ENCODE measurements at places on chromosomes 7 and 10.

- no peak for DNase-seq
These were observed 82.5 kb downstream of the COBL start for GRCh38 chr7:51234139-51234538.

DNA sequence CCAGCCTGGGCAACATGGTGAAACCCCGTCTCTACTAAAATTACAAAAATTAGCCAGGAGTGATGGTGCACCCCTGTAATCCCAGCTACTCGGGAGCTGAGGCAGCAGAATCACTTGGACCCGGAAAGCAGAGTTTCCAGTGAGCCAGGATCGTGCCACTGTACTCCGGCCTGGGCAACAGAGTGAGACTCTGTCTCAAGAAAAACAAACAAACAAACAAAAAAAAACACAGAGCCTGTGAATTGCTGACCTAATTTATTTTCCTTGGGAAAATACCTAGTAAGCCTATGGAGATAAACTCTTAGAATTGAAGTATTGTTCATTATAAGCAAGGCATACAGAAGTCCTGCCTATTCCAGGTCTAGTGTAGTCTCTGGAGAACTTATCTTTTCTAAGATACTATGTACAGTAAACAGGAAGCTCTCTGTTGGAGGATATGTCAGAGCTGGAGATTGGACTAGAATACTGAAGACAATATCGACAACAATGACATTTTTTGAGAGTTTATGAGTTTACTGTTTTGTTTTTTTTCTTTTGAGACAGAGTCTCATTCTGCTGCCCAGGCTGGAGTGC lies 14.9 kb downstream of the GTF2I start:
- no peak for DNase-seq

DNA sequence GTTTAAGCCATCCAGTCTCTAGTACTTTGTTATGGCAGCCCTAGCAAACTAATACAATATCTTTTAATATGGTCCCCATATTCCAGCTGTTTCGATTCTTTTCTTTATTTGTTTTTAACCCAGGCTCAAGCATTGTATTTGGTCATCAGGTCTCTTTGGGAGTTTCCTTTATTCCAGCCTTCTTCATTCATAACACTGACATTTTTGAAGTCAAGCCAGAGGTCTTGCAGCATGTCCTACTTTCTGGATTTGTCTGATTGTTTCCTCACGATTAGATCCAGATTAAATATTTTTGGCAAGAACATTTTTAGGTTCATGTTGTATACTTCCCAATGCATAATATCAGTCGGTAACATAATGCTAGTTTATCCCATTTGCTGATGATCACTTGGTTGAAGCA lies 11.8 kb downstream of the SLC25A13 start:
- DNase-seq: no peak

- DNase-seq: no peak
These were observed 20.9 kb upstream of the MGMT start for GRCh38 chr10:129446183-129446581.

- no peak for DNase-seq
These were observed 100.7 kb downstream of the POLL start for GRCh38 chr10:101487399-101487798.

DNA sequence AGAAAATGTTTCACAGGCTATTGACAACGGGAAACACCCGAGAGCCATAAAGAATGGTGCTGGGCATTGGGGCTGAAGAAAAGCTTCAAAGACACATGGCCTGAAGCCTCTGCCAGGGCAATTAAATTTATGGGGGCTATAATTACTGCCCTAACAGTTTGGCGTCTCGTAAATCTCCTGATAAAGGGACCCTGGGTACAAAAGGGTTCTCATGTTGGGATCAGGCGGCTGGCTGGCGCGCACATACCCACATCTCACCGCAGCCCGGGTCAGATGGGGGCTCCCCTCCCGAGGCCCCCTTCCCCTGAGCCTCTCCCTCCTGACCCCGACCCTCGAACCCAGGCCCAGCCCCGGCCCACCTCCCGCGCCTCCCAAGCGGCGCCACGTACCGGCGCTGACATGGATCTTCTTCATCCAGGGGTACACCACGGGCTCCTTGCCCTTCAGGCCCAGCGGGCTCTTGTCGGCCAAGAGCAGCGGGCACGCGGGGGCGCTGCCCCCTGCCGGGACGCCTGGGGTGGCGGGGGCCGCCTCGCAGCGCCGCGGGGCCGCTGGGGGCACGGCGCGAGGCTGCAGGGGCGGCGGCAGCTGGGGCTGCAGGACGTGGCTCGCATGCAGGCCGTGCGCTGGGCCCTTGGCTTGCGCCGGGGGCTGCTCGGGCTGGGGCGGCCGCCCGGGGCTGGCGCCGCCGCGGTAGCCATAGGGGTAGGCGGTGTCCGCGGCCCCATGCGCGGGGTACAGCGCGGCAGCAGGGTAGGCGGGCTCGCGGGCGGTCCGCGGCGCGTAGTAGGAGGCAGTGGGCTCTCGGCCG lies 623 bp downstream of the HOXA4 start:
- DNase-seq: no peak

DNA sequence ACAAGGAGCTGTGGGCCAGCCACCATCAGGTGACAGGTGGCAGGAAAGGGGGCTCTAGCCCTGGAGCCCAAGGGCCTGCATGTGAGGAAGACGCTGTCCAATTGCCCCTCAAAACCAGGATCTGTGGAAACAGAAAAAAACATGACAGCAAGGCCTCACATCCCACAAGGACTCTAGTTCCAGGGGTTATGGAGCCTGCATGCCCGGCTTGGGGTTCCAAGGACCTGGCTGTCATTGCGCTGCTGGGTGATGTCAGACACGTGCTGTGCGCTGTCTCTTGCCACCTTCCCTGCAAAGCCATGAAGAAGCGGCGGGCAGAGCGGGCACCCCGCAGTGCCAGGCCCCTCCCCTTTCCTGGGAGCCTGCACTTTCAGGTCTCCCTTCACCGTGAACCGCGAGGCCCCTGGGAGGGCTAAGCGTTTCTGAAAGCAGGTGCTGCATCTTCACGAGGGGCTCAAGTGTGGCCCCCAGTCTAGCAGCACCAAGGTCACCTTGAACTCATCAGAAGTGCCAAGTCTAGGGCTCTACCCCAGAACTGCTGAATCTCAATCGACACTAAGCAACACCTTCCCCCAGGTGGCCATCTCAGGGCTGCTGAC lies 15.1 kb upstream of the CRYGN start:
- DNase-seq: no peak

- no peak for DNase-seq
These were observed 579.8 kb upstream of the FOXK1 start for GRCh38 chr7:4102231-4102841.

DNA sequence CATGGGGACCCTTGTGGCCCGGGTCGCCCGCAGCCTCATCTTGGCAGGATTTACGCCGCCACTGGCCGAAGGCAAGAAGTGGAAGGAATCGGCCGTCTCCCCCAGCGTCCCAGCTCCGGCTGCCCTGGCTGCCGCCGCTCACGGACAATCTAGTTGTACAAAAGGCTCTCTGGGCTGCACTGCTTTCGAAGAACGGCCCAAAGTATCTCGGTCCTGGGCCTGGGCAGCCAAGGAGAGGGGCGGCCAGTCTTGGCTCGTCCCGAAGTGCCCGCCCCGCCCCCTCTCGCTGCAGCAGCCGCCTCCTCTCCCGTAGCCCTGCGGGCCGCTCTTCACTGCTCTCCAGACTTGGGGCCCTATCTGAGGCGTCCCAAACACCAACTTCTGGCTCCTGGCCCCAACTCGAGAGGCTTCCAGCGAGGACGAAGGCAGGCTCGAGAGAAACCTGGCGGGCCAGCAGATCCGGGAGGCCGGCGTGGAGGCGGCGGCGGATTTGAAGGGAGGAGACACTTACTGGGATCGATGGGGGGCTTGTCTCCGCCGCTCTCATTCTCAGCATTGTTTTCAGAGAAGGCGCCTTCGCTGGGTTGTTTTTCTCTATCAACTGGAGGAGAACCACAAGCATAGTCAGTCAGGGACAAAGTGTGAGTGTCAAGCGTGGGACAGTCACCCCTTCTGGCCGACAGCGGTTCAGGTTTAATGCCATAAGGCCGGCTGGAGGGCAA lies 809 bp downstream of the HOXA9 start:
- DNase-seq: no peak
